ENCODE measurements at places on chromosomes 6 and 20.

DNA sequence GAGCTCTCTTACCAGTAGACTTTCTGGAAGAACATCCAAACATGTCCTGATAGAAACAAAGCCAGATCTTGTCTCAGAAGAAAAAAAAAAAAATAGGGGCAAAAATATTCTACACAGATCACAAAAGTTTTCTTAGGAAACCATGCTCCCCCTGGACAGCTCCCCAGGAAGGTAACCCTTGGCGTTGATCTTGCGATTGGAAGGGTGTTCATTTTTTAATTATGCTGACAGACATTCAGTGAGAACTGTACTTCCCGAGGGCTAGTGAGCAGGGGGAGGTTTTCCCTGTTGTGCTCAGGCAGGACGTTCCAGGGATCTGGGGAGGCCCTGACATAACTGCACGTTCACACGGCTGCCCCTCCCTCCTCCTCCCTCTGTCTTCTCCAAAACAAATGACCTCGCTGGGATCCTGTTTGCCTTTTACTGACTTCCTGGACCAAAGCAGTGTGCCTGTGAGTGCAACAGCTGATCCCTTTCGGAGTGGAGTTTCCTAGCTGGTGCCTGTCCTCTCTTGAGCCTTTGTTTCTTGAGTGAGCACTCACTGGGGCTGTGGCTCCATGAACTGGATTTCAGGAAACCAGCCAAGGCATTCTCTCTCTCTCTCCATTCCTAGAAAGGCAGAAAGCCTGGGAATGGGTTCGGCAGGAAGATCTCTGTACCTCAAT, 46.7 kb downstream of the MARCKS start:
- DNase-seq = no peak

GRCh38 chr6:7809346-7809745, 83.4 kb downstream of the BMP6 start:
- DNase-seq = no peak

DNA sequence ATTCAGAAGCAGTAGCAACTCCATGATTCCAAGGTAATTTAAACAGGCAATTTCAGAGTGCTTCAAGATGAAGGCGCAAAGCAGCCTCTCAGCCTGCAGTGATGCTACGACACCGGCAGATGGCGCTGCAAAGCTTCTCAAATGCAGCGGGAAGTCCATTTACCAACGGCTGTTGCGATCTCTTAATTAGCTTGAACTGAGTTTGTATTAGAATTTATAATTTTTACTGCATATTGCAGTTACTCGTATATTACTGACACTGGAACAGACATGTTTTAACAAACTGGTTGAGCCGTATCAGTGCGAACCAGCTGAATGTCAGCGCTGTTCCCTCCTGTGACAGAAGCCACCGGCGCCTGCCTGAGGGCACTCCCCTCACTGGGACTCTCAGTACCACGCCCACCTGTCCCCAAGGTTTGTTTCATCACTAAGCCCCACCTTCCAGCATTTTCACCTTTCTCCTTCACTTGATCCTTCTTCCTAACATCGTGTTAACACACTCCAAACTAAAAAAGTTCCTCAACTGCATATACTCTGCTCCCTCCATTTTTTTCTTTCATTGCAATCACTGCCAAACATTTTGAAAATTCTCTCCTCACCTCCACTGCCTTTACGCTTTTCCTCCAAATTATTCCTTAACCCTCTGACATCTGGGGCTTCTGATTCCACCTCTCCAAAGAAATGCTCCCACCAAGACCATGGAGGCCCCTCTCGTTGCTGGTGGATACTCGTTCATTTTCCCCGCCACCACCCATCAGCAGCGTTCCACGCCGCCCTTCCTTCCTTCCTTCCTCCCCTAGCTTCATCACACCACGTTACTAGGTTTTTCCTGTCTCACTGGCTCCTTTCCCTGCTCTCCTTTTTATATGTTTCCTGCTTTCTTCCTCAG, 14.5 kb downstream of the GNL1 start:
- DNase-seq = peak; percentile 61

DNA sequence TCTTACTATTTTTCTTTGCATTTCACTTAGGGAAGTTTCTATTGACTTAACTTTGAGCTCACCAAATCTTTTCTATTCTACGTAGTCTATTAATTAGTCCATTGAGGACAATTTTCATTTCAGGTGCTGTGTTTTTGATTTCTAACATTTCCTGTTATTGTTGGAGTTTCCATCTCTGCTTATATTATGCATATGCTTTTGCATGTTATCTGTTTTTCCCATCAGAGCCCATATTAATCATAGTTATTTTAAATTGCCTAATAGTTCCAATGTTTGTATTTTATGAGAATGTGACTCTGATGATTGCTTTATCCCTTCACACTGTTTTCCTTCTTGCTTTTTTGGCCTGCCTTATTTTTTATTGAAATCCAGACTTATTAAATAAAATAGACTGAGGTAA, 414.5 kb upstream of the OPRM1 start:
- no peak for DNase-seq

DNA sequence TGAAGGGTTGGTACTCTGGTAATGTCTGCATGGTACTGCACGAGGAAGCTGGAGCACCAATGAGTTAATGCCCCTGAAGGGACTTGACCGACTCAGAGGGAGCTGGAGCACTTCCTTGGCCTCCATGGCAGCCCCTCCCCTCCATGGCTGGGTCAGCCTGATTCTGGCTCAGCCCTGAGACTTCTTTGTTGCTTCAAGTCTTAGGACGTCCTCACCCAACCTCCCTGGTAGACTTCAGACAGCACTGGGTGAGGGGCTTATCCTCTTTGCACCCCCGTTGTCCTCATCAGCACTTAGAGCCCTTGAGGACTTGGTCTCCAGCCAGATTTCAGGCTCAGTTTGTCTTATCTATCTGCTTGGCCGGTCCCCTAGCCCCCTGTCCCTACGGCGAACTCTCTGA, 16.4 kb upstream of the TAGAP start:
- no peak for DNase-seq

GRCh38 chr6:150394053-150394898, 25.5 kb downstream of the IYD start:
- DNase-seq = no peak

DNA sequence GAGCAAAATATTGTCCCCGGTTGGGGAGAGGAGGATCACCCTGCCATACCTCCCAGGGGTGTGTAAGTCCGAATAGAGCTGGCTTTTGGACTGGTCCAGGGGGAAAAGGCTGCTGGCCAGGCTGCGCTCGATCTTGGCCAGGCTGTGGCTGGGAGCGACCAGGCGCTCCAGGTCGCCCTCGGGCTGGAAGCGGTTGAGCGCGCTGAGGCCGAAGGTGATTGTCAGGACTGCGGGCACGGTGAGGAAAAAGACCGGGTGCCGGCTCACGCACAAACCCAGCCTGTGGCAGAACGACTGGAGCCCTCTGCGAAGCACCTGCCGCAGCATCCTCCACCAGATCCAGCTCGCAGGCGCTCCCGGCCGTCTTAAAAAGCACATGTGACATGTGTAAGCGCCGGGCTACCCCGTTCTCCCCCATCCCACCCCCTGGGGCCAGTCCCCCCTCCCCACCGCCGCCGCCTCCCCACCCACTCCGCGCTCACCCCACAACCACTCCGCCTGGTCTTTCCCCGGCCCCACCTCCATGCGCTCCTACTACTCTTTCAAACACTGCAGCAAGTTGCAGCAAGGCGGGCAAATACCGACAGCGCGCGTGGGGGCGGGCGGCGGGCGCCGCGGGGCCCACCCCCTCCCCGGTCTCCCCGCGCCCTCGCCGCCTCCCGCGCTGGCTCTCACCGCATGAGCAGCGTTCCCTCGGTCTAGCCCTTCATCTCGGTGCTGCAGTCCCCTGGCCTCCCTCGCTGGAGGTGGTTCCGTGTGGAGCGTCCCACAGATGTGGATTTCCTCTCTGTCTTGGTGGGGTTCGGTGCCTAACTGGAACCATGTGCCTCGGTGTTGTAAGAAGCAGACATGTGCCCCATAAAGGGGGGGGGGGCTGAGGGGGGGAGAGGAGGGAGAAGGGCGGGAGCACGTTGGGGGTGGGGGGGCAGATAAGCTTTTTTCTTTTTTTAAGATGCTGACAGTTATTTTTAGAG, 42.4 kb downstream of the PTCHD4 start:
- DNase-seq = no peak

- no peak for DNase-seq
These were observed at the start of gene SIRPA for GRCh38 chr20:1894951-1895673. SIRPA (plus strand) TSS chr20:1895407; CDS start chr20:1895448, 41 bp downstream.

- DNase-seq = no peak
These were observed 455.8 kb upstream of the MAP3K7 start for GRCh38 chr6:91042656-91043055.

DNA sequence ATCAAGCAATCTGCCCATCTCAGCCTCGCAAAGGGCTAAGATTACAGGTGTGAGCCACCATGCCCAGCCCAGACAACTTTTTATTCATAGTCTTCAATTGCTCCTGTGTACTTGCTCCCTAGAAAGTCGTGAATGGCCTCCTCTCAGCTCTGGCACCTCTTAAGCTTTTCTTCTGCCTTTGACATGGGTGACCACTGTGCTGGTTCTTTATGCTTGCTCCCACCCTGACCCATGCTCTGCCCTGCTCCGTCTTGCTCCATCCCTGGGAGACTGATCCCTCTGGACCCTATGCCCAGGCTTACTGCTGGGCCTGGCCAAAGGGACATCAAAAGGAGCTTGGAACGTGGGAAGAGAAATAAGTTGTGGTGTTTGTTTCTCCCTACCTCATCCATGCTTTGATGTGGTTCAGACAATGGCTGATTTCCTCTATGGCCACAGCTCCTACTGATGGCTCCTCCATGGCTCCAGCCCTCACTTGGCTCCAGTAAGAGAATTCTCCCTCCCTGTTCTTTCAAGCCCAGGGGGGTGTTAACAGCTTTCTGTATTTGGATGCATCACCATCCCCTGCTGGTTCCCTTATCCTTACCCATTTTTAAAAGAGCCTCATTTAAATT, 7.7 kb upstream of the TREM2 start:
- no peak for DNase-seq

DNA sequence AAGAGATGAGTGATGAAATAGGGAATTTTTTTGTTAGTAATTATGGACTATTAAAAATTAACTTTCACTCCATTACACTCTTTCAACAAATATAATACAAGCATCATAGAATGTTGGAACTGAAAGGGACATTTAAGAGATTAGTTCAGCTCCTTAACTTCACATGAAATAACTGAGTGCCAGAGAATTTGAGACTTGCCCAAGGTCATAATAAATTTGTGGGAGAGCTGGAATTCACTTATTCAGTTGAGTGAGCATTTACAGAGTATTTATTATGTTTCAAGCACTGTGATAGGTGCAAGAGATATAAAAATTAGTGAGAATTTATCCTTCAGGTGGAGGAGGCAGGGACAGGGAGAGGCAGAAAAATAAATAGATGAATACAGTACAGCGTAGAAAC, 154.6 kb downstream of the KCNQ5 start:
- DNase-seq = no peak

- DNase-seq = no peak
These were observed 16.9 kb downstream of the STX16 start for GRCh38 chr20:58667975-58668374.

All from stimulated activated CD8-positive, alpha-beta memory T cell treated with anti-CD3 and anti-CD28 coated beads, Interleukin-12 subunit alpha, Interleukin-12 subunit beta, amount 100 ng/mL, for 4 hours (primary cell).